ENCODE measurements at places on chromosomes 4 and X.

DNA sequence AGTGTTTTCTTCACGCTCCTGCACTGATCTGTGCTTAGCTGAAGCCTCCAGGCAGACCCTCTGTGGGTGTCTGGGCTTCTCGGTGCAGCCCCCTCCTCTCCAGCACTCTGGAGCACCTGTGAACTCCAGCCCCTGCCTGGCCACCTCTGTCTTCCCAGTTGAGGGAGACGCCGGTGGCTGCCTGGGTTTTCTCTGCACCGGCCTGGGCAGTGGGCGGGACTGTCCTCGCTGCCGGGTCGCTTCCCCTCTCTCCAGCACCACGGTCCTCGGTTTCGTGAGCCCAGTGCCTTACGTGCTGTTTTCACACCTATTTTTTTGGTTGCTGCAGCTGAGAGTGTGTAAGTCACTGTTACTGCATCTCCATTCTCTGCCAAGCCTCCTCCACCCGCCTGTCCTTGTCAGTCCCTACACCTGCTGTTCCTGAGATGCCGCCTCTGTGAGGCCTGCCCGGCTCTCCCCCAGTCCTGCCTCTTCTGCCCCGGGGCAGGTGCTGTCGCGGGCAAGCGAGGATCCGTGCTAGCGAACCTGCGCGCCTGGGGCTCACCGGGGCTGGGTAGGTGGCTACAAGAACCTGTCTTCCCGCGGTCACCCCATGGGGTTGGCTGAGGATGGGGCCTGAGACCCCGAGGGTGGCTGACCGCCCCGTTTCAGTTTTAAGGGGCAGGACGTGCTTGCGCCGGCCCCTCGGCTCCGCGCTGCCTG is 2.4 kb upstream of the FGFRL1 start:
- DNase-seq: no peak

DNA sequence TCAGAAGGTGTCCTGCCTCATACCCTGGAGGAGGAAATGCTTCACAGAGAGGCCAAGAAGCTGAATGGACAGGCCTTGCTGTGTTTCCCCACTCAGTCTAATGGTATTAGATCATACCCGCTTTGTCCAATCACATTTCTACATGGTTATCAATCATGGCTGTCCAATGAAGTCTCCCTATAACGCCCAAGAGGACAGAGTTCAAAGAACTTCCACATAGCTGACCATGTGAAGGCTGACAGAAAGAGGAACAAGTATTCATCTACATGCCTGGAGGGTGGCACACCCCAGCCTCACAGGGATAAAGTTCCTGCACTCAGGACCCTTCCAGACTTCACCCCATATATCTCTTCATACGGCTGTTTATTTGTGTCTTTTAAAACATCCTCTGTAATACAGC is 123.4 kb downstream of the MANBA start:
- no peak for DNase-seq

DNA sequence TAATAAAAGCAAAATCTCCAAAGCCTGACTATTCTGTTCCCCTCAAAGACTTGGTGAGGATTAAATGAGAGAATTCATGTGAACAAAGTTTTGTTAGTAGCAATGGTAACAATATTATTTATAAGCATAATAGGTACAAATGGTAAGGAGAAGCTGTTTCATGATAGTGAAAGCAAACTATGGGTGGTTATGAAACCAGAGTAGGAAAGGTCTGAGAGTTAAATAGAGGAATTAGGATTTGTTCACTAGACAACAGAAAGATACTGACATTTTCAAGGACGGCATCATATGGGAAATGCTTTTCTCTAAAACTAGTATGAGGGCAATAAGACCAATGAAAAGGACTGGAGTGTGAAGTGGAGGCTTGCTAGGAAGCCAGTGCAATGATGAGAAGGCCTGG is 128.6 kb upstream of the FTHL17 start:
- no peak for DNase-seq

- no peak for DNase-seq
Measured at GRCh38 chr4:171031338-171031737, 781.9 kb upstream of the GALNTL6 start.

- DNase-seq: no peak
Measured at GRCh38 chr4:61727286-61727685, 527.2 kb downstream of the ADGRL3 start.

DNA sequence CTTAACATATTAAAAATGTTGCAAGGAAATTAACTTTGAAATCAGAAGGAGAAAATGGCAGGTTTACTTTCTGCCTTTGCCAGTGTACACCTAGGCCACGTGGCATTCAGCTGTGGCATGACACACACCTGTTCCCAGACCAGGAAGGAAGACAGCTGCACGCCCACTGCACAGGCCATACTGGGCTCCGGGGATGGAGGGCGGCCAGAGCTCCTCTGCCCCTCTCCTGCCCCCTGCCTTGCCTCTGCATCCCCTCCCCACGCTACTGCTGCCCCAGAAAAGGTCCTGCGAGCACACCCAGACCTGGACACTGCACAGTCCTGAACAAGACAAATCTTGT is 68.4 kb downstream of the GATB start:
- no peak for DNase-seq

GRCh38 chrX:17077361-17077760 is 130.9 kb downstream of the REPS2 start:
- DNase-seq: no peak
